ENCODE measurements at places on chromosomes 2 and 18.

- DNase-seq: no peak
Measured at GRCh38 chr18:67954594-67954993, 438.1 kb upstream of the DSEL start.

DNA sequence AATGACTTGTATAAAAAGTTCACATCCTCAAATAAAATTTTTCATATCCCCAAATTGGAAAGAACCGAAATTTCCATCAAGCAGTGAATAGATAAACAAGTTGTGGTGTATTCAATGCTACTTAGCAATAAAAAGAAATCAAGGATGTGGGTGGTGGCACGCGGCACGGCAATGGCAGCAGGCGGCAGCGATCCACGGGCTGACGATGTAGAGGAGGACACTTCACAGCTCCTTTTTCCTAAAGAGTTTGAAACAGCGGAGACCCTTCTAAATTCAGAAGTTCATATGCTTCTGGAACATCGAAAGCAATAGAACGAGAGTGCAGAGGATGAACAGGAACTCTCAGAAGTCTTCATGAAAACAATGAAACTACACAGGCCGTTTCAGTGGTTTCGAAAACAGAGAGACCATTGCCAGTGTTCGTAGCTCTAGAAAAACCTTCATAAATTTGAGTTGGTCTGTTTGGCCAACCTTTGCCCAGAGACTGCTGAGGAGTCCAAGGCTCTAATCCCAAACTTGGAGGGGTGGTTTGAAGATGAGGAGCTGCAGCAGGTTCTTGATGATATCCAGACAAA lies 9.8 kb upstream of the IL36A start:
- DNase-seq: no peak

- DNase-seq: no peak
Measured at GRCh38 chr18:37666451-37666850, 100.9 kb upstream of the CELF4 start.

DNA sequence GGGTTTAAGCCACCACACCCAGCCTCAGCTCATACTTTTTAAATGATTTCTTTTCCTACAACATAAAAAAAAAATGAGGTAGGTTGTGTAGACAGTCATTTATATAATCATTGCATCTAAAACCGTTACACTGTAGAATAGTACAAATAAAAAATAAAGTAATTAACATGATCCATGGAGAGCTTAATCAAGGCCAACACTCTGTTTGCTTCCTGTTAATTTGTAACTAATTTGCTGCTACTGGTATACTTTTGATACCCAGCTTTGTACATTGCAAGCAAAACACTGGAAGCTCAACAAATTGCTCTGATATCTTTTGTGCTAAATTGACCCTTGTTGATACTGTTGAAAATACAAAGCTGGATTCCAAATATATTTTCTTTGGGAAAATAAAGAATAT lies 20.2 kb upstream of the KCTD1 start:
- no peak for DNase-seq

GRCh38 chr2:184598316-184599053 lies at the start of gene ZNF804A:
ZNF804A (plus strand) TSS chr2:184598529; CDS start chr2:184598960, 431 bp downstream.
- DNase-seq: no peak

DNA sequence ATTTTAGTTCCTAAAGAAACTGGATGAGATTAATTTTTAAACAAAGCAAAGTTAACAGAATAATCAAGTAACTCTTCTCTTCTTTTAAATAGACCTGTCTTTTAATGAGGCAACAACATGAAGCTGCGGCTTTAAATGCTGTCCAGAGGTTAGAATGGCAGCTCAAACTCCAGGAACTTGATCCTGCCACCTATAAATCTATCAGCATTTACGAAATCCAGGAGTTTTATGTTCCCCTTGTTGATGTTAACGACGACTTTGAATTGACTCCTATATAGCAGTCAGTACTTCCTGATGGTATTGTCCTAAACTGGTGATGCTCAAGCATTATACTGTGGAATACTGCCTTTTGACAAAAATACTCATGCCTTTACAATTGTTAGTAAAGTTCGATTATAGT lies 53.7 kb upstream of the TWSG1 start:
- DNase-seq: no peak

DNA sequence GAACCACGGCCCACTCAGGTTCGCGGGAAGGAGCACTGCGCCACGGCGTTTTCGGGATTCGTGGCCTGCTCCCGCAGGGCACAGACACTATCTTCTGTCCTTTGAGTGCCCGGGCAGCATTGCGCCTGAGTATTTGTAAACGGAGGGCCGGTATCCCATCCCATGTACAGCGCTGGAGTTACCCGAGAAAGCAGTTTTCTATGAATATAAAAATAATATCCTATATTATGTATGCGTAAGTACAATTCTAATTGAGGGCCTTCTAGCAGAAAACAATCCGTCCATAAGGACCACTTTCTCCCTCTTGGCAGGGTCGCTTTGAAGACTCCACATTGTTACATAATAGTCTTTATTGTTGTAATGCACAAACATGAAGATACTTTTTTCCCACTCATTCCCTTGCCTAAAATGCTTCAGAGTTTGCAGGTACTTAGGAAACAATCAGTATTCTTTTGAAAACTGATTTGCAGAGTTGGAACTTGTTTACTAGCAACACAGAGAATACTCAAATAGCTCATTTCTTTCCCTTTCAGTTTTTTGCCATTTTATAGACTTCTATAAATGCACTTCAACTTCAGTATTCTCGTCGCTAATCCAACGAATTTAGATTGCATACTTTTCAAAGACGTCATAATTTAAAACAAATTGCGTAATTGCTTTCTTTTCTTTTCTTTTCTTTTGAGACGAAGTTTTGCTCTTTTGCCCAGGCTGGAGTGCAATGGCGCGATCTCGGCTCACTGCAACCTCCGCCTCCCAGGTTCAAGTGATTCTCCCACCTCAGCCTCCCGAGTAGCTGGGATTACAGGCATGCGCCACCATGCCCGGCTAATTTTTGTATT lies 1.0 kb upstream of the REV1 start:
- DNase-seq: no peak

DNA sequence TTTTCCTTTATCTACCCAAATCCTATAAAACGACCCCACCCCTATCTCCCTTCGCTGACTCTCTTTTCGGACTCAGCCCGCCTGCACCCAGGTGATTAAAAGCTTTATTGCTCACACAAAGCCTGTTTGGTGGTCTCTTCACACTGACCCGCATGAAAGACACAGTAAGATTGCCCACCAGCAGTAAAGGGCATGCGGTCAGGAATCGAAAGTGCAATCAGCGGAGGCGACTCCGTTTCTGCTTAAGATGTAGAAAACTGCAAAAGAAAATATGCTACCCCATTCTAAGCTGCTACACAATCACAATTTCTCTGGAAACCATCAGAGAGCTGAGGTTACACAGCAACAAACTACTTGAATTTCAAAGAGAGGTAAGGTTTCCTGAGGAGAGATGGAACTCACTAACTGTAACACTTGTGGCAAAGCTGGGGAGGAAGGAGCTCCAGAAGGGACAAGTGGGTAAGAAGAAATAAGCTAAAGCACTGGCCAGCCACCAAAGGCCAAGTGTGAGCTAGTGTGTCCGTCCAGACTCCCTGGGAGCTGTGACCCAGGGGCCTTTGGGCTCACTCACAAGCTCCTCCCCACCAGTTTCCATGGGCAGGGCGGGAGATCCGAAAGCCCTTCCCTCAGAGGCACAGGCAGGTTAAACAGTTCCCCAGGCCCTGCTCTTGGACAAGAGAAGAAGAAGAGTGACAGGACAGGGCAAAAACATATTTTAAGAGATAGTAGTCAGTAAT lies 72.8 kb upstream of the TGFA start:
- DNase-seq: no peak

GRCh38 chr18:74742573-74743243 lies 145.0 kb downstream of the ZNF407 start:
- DNase-seq: no peak

- DNase-seq: no peak
Measured at GRCh38 chr2:224032283-224032682, 6.8 kb downstream of the SERPINE2 start.

DNA sequence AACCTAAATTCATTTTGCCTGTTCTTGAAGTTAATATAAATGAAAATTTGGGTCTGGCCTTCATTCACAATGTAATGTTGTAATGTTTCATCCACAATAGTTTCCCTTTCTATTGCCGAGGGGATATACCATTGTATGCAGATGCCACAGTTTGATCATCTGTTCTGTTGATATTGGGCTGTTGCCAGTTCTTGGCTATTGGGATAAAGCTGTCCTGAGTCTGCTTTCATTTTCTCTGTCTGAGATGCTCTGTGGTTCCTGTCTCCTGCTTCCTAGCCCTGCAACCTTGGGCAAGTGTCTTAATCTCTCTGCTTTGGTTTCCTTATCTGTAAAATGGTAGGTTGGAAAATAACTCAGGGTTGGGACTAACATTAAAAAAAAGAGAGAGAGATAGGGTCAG lies 25.2 kb downstream of the B3GNT2 start:
- no peak for DNase-seq

DNA sequence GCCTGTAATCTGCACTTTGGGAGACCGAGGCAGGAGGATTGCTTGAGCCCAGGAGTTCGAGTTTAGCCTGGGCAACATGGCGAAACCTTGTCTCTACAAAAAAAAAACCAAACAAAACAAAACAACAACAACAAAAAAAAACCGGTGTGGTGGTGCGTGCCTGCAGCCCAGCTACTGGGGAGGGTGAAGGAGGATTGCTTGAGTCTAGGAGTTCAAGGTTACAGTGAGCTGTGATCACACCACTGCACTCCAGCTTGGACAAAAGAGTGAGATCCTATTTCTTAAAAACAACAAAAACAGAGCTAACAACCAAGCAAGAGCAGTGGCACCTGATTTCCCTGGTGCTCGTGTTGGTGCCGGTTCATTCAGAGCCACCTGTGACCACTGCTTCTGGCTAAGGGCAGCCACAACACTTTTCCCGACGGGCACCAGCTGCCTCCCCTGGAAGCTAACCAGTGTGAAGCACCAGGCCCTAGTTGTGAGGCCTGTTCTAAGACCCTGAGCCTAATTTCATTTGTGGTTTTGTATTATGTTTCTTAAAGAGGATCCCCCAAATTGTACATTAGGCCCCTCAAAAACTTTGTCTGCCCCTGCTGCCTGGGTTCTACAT lies 1.3 kb downstream of the AOX1 start:
- DNase-seq: no peak

DNA sequence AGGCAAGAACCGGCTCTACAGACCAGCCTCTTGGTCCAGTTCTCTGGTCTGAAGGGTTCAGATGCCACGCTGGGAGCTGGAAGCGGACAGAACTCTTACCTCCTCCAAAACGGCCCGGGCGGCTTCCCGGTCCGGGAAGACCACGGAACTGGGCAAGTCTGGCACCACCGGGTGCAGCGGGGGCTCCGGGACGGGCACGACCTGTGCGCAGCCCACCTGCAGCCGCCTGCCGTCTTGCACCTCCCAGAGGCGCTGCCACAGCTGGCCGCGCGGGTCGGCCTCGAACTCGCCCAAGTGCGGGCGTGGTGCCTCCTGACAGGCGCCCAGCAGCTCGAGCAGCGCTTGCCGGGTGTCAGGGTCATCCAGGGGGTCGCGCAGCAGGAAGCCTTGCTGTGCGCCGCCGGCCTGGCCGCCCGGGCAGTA lies 773 bp downstream of the CMPK2 start:
- no peak for DNase-seq

- no peak for DNase-seq
Measured at GRCh38 chr2:27154488-27154887, 5.7 kb downstream of the TCF23 start.

DNA sequence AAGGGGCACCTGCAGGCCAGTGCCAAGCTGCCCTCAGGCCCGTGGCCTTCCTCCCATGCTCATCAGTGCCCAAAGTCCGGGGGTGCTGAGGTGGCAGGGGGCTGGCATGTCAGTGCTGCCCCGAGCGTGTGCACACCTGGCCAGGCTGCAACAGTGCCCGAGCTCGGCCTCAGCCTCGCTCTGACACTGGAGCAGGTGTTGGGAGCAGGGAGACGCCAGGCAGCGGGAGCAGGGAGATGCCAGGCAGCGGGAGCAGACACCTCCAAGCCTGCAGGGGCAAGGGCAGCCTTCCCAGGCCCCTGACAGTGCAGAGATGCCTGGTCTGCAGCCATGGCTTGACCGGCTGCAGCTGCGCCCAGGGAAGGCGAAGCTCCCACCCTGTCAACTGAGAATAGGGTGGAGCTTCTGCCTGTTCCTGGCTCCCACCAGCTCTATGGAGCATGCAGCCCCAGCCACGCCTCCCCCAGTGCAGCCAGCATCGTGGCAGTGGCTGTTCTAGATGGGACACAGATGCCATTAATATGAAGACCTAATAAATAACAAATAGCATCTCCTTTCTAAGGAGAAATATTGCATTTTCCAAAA lies 82.4 kb downstream of the DTNB start:
- DNase-seq: no peak

GRCh38 chr2:151181524-151181923 lies 80.1 kb downstream of the RBM43 start:
- DNase-seq: no peak

DNA sequence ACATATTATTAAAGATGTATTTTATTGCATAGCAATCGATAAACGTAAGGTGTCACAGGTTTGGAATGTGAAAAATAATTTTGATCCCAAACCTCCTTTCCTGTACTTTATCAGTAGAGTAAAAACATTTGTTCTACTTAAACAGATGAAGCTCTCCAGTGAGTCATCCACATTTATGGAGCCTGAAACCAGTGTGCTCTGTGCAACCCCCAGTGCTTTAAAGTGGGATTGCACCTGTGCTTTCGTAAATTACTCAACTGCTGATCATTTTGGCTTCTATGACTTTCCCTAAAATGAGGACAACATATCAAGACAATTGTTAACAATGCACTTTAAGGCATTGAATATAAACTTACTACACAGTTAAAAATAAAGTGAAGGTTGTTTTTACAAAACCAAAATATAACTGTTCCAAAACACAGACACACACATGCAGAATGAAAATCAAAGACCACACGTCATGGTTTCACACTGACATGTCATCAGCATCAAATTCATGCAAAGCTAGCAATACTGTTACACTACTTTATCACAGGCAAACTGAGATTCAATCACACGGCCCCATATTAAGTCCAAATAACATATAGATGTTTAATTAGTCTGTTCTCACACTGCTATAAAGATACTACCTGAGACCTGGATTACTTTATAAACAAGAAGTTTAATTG lies 9.7 kb downstream of the TMEM18 start:
- DNase-seq: no peak

DNA sequence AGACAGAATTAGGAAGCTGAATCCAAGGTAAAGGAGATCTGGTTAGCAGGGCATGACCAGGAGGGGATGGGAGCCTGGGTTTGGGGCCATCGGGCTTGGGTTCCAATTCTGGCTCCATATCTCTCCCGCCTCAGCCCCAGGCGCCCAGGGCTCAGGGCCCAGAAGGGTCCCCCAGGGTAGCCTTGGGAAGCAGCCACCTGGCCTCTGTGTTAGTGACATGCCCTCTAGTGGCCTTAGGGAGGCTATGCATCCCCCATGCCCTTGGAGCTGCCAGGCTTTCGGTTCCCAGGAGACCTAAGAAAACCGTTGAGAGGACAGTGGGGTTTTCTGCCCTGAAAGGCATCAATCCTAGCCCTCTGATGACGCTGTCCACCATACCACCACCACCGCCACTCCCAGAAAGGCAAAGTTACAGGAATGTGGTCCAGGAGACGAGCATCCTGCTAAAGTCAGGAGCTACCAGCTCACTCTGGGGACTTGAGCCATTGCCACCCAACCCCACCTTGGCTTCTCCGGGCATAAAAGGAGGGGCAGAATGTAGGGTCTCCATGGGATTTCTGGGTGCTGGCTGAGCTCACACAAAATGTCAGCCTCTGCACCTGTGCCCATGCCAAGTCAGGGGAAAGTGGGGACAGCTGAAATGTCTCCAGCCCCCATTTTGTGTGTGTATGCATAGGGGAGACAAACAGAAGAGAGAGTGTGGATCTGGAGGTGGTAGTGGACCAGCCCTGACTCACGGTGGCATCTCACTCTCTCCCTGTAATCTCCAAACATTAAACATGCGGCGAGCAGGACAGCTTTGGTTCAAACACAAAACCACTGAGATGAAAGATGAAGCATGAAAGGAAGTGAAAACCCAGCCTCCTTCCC lies 56.5 kb downstream of the EMX1 start:
- no peak for DNase-seq

Data from stimulated activated CD4-positive, alpha-beta T cell treated with anti-CD3 and anti-CD28 coated beads, Interleukin-1b, Interleukin-23, amount 100 ng/mL, for 1 hour (primary cell).